CD4-positive, alpha-beta T cell treated with Interleukin-6 for 4 hours (primary cell): ENCODE measurements at places on chromosomes 4 and X.
A peak's percentile ranks its signal among the peaks of the same experiment; 100 is the strongest.

DNA sequence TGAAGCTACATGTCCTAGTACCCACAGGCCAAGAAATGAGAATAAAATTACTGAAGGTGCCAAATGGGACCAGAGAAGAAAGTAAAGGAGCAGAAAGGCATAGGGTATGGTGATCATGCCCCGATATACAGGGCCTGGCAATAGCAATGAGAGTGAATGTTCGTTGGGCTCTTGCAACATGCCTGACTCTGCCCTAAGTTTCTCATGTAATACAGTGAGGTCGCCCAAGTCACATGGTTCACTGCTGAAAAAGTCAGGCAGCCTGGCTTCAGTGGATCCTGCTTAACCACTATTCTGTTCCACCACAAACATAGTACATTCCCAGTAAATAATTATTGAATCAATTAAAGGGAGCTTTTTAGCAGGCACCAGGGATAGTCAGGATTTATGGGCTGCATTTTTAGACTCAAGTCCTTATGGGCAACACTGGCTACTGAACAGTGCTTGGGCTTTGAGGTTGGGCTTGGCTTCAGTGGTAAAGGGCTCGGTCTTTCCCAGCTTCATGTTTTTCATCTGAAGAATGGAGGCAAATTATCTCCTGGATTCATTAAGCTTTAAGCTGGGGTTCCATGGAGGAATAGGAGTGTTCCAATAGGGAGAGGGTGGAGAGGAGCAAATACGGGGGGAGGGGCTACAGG, 67.1 kb upstream of the ZNF518B start:
- no peak for DNase-seq

- DNase-seq, result no peak
These were observed 40.3 kb downstream of the FANCB start for GRCh38 chrX:14832586-14832985.

GRCh38 chr4:78360466-78360865, 191.1 kb upstream of the ANXA3 start:
- DNase-seq, result no peak

DNA sequence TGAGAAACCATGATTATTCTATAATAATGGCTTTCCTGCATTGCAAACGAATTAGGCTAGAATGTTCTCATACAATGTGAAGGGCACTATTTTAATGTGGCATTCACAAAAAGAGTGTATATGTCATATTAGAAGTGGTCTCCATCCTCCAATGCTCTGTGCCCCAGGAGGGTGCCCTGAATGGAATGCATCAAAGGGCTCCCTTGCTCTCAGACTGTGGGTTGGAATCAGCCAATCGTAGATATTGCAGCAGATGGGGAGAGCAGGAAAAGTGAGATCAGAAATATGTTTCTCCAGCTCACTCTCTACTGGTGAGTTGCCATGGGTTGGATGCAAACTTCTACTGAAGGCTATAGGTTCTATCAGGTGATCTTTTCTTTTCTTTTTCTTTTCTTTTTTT, 11.9 kb upstream of the NSUN7 start:
- no peak for DNase-seq

GRCh38 chrX:118825227-118825626, 1.6 kb downstream of the ZCCHC12 start:
- DNase-seq, result no peak

DNA sequence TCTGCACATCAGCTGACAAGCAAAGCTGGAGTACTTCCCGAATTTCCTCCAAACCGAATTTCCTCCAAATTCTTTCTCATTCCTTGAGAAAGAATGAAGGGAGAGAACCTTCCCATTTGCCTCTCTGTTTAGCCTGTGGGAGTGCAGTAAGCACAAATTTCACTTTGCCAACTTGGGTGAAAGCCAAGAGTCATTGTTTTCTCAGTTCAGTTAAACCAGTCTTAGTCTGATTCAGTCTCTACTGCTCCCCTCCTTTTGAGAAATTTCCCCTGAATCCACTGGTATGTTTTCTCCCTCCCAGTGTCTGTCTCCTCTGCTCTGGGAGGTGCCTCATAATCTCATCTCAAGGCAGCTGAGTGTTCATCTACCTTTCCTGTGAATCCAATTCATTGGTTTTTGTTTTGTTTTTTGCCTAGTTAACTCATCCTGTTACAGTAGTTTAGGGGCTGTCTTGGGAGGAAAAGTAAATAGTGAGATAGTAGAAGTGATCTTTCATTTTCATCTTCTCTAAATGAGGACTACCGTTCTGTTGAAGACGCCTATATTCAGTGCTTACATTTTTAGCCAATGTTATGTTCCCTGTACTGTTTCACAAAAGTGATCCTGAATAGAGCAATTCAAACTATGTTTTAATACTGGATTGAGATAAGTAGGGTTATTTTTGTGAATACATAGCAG, 49.0 kb downstream of the SYTL5 start:
- DNase-seq, result no peak

GRCh38 chr4:30632751-30633150, 87.4 kb upstream of the PCDH7 start:
- no peak for DNase-seq

DNA sequence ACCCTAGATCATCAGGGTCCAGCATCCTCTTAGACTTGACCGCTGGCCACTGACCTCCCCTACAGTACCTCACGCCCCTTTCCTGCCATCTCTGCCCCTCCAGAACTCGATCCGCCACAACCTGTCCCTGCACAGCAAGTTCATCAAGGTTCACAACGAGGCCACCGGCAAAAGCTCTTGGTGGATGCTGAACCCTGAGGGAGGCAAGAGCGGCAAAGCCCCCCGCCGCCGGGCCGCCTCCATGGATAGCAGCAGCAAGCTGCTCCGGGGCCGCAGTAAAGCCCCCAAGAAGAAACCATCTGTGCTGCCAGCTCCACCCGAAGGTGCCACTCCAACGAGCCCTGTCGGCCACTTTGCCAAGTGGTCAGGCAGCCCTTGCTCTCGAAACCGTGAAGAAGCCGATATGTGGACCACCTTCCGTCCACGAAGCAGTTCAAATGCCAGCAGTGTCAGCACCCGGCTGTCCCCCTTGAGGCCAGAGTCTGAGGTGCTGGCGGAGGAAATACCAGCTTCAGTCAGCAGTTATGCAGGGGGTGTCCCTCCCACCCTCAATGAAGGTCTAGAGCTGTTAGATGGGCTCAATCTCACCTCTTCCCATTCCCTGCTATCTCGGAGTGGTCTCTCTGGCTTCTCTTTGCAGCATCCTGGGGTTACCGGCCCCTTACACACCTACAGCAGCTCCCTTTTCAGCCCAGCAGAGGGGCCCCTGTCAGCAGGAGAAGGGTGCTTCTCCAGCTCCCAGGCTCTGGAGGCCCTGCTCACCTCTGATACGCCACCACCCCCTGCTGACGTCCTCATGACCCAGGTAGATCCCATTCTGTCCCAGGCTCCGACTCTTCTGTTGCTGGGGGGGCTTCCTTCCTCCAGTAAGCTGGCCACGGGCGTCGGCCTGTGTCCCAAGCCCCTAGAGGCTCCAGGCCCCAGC, 5.2 kb downstream of the FOXO4 start:
- DNase-seq, result peak; percentile 43

GRCh38 chrX:132636080-132636479, 147.2 kb upstream of the MBNL3 start:
- no peak for DNase-seq

GRCh38 chrX:84099120-84099519, 88.9 kb downstream of the RPS6KA6 start:
- DNase-seq, result no peak

DNA sequence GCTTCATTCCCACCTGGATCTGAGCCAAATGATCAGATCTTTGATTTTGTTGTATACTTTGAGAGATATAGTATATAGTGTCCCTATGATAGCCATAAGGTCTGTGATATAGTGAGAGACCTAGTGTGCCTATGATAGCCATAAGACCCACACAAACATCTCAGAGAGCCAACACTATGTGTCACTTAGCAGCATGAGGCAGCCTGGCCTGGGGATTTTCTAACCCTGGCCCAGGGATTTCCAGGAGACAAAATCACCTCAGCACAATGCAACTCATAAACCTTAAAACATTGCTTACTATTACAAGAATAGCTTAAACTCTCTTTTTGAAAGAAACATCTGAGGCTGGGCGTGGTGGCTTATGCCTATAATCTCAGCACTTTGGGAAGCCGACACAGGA, 23.2 kb upstream of the COL25A1 start:
- DNase-seq, result no peak

- DNase-seq, result no peak
These were observed 201.0 kb downstream of the PAPSS1 start for GRCh38 chr4:107519053-107519452.

- peak; percentile 46 for DNase-seq
These were observed 545 bp downstream of the ABCE1 start for GRCh38 chr4:145098675-145099037.

DNA sequence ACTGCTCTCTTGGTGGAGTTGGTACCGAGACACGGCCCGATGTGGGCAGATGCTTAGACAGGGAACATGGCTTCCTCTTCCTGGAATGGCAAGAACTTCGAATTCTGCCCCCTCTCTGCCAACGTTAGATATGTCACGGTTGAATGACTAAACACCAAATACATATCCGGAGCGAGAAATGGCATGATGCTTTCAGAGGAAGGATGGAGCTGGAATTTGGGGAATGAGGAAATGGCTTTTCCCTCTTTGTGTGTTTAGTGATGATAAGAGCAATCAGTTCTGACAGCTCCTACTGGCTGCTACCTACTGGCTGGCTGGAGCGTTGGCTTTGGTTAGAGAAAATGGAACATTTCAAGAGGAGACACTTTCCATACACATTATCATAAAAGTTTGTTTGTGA, 140.0 kb downstream of the DHRSX start:
- no peak for DNase-seq

- DNase-seq, result no peak
These were observed 25.4 kb downstream of the CFAP299 start for GRCh38 chr4:80360900-80361299.

DNA sequence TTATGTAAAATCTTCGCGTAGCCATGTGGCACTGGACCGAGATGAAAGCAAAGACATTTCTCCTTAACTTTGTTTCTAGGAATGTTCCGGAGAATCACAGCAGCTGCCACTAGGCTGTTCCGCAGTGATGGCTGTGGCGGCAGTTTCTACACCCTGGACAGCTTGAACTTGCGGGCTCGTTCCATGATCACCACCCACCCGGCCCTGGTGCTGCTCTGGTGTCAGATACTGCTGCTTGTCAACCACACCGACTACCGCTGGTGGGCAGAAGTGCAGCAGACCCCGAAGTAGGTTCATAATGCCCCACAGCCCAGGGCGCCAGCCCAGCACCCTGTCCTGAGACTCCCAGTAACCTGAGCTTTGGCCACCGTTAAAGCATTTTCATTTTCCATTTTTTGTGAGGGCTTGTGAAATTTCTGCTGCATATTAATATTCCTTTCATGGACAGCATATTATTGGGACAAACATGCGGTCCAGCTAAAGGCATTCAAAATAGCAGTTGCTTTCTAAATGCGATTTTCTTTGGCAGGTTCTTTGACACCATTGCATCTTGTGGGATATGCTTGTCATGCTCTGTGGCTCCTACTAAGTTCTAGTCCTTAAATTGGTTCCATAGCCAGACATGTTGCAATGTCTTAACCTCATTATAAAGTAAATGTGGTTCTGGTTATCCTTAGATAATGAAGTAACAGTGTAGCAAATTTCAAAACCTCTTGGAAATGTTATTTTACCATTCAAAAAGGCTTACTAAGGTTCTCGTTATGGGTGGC, 49.1 kb upstream of the MSANTD1 start:
- no peak for DNase-seq

- DNase-seq, result no peak
These were observed 417.7 kb upstream of the GALNT7 start for GRCh38 chr4:172750910-172751309.

DNA sequence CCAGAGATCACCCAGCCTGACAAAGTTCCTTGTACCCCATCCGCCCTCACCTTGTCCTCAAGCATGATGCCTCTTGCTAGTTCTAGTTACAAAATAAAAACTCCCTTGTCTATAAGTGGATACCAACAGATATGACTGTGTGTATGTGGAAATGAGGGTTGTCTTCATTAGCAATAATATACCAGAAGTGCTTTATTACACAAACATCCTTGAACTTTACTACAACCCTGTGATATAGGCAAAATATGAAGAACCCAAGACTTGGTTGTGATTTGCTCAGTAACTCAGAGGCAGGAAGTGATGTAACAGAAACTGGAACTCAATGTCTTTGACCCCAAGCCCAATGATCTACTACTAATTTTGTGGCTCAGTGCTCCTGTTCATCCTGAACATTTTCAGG, 97.6 kb downstream of the AKAP4 start:
- no peak for DNase-seq

GRCh38 chr4:32988165-32988811, 2268.1 kb downstream of the PCDH7 start:
- DNase-seq, result no peak

DNA sequence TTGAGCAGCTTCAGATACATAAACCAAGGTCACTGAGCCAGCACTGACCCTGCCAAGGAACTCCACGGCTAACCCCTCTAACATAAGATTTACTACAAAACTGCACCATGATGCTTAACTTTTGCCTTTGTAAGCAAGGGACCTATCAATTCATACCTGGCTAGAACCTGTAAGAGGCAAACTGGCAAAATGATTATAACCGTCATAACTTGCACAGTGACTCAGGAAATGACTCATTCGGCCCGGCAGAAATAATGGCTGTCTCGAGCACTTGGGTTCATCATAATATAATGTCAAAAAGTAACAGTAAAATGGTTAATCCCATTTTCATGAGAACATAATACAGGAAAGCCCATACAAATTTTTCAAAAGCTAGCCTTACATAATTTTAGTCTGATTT, 17.2 kb downstream of the RASGEF1B start:
- DNase-seq, result peak; percentile 44

- no peak for DNase-seq
These were observed 24.2 kb downstream of the L1CAM start for GRCh38 chrX:153861733-153862310.

DNA sequence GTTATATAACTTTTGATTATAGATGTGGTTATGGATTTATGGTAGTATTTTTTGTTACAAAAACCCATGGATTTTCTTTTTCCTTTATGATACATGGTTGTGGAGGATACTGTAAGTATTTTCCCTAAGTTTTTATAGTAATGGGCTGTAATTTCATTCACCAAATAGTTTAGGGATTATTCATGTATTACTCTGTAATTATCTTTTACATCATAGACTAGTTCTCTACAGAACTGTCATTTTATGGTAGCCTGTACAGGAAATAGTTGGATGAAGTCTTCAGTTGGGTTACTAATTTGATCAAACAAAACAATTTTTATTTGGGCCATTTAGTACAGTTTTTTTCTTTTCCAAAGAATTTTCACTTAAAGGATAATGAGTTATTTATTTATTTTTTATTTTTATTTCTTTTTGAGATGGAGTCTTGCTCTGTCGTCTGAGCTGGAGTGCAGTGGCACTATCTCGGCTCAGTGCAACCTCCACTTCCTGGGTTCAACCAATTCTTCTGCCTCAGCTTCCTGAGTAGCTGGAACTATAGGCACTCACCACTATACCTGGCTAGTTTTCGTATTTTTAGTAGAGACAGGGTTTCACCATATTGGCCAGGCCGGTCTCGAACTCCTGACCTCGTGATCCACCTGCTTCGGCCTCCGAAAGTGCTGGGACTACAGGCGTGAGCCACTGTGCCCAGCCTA, 42.1 kb downstream of the RBPJ start:
- DNase-seq, result no peak

GRCh38 chr4:156109943-156110900, 156.6 kb upstream of the CTSO start:
- no peak for DNase-seq

- DNase-seq, result no peak
These were observed 15.5 kb downstream of the NKX3-2 start for GRCh38 chr4:13528821-13529127.
